ENCODE measurements at places on chromosomes 4 and X. TPM values are rescaled to one million over a fixed set of nuclear protein-coding genes. Genes with fewer than 3 reads are reported as not detected.

DNA sequence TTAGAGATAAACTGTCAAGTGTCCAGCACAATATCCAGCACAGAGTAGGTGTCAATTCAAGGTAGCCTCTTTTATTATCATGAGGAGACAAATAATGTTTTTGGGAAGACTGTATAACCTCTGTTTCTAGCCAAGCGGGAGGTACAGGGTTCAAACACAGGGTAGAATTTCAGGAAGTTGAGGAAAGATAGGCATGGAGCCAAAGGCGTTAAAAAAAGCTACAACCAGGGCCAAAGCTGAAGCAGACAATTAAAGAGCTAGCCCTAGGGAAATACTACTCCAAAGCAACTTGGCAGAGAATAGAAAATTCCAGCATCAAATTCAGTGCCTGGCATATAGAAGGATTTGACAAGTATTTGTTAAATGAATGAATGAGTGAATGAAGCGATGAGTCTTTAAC is 40.0 kb upstream of the CASK start:
- no peak for DNase-seq

ITM2A gene
- 98.1 TPM for total RNA-seq

- DNase-seq, result no peak
Measured at GRCh38 chr4:39802005-39802404, 104.1 kb downstream of the UBE2K start.

DNA sequence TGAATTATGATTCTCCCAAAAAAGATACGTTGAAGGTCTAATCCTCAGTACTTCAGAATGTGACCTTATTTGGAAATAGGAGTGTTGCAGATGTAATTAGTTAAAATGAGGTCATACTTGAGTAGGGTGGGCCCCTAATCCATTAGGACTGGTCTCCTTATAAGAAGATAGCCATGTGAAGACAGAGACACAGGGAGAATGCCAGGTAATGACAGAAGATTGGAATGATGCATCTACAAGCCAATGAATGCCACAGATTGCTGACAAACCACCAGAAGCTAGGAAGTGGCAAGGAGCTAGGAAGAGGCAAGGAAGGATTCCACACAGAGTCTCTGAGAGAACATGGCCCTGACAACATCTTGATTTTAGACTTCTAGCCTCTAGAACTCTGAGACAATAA is 7.4 kb upstream of the RPS6KA3 start:
- no peak for DNase-seq

ATP7A gene
- total RNA-seq, result 8.0 TPM

All from activated CD4-positive, alpha-beta memory T cell treated with anti-CD3 and anti-CD28 coated beads for 36 hours (primary cell).